ENCODE measurements at places on chromosomes 2 and 18.

DNA sequence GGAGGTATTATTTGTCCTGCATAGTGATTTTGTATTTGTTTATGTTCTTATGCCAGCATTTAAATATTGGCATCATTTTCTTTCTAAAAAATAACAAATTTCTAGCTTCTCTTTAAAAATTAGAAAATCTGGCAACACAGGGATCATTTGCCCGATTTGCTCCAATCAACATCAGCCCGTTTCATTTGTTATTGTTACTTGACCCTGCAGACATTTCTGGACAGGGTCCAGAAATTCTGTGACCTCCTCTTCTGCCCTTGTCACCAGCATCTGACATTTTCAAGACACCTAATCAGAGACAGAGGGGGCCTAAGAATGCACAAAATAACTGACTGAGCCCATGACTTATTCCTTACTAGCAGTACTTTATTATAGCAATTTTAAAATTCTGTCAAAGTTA, 253.3 kb downstream of the MREG start:
- DNase-seq, result no peak

GRCh38 chr18:22250591-22250996, 81.2 kb downstream of the GATA6 start:
- DNase-seq, result no peak

DNA sequence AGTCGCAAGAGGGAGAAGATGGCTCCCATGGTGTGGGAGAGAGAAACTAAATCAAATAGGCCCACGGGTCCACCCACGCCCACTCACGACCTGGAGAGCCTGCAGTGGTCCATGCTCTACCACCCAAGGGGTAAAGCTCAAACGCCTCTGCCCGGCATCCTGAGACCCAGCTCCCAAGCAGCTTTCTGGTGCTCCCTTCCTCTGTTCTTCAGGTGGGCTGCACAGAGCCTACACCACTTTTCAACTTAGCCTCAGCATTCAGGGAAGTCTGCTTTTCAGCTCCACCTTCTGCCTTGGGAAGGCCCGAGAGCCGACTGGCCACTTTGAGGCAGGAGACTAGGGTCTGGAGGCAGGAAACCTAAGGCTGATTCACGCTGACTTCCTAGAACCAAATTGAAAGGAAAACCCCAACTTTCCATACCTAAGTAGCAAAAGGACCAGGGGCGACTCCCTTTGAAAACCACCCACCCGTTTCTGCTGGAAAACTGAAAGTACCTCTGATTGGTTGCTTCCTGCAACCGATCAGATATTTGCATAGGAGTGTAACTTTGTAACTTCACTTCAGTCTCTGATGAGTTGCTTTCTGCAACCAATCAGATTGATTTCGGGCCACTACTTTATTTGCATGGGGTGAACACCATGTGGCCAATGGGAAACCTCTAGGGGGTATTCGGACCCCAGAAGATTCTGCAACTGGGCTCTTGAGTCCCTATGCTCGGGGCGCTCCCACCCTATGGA, 26.8 kb upstream of the SPATA3 start:
- no peak for DNase-seq

GRCh38 chr2:172449911-172450550, 22.6 kb downstream of the ITGA6 start:
- DNase-seq, result no peak

DNA sequence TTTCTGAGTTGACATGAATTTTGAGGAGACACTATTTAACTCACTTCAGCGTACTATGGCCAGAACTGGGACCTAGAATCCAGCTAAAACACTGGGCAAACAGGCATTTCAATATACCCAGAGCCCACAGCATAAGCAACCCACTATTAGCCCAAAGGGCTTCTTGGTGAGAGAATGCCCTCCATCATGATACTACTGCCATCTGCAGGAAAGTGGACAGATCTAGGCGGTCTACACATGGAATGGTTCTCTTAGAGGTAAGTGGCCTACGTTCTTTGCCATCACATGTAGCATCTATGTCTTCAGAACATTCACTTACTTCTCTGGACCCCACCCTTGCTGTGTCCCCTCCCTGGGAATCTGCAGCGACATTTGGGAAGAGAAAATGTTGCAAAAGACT, 181.3 kb upstream of the LINC00305 start:
- no peak for DNase-seq

GRCh38 chr2:241811952-241812729, 3.1 kb downstream of the NEU4 start:
- no peak for DNase-seq

DNA sequence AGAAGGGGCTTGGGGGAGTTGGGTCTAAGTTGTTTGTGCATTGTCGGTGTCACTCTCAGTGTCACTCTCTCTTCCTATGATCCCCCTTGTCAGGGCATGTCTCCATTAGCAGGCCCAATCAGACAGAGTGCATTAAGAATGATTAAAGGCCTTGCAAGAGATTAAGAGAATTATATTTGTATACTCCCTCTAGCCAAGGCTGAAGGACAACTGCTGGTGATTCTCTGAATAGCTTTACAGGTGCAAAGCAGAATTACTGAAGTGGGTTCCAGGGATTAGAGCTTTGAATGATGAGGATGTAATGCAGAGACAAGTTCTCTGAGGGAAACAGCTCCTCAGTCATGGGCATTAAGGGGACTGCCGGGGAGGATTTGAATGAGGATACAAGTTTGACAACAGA, 104.8 kb upstream of the LGALSL start:
- no peak for DNase-seq

DNA sequence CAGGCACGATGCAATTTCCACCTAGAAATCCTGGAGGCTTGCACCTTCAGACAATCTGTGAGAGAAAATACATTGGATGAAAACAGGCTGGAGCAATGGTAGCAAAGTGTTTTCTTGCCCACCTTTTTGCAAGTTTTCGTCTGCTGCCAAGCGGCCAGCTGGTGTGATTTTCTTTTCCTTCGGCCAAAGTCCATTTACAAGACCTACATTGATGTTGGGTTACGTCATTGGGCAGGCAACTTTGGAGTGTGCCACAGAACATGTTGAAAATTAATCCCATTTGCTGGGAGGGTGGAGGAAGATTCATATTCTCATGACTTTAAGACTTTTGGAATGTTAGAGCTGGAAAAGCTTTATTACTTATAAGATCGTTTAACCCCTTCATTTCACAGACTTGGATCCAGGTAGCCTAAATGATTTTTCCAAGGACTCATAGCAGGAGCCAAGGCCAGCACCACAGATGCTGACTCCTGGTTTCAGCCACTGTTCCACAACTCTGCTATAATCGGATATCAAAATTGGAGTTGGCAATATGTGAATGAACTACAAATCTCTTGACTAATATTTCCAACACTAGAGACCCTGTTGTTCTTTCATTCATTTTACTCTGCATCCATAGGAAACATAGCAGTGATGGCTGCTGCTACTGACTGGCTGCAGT, 352.1 kb downstream of the RND3 start:
- no peak for DNase-seq

DNA sequence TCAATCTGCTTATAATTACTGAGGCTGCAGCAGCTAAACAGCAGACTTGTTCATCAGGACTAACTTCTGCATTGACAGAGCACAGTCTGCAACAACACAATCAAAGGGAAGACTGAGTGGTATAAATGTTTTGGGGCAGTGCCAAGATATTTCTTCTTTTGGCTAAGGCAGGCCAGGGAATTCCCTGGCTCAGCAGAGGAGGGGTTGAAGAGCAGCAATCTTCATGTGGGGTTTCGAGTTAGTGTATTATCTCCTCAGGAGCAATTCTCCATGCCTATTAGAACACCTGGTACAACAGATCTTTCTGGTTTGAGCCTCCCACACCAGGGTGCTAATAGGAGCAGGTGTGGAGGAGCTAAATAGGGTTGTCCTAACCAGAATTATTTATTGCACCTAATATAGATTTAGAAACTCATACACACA, 103.0 kb upstream of the STK17B start:
- no peak for DNase-seq

DNA sequence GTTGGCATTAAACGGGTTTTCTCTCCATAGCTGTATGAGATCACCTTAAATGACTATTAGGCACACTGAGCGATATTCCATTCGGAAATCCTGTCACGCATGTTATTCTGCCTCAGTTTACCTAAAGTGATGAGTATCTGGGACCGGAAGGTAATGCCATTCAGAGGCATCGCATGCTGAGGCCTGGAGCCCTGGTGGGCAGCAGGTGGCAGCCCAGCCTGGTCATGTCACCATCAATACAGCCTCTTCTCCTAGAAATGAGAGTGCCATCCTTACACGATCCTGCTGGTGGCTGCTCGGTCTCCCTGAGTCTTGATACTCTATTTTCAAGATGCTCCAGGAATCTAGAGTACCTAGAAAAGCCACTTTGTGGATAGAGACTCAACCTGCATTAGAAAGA, 119.8 kb downstream of the EIPR1 start:
- DNase-seq, result no peak

DNA sequence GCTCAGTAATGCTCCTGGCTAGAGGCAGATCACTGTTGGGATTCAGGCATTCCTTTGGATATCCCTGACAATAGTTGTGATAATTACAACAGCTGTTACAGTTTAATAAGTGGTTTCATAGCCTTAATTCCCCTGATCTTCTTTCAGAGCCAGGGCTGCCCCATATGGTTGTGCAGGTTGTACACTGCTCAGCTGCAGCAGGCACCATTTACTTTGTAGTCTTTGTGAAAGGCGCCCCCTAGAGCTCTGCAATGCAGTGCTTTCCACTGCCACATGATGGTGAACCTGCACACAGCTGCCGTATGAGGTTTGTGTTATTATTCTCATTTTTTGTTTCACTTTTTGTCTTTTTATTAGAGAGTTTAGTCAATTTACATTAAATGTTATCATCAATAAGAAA, 239.1 kb downstream of the KCNS3 start:
- no peak for DNase-seq

DNA sequence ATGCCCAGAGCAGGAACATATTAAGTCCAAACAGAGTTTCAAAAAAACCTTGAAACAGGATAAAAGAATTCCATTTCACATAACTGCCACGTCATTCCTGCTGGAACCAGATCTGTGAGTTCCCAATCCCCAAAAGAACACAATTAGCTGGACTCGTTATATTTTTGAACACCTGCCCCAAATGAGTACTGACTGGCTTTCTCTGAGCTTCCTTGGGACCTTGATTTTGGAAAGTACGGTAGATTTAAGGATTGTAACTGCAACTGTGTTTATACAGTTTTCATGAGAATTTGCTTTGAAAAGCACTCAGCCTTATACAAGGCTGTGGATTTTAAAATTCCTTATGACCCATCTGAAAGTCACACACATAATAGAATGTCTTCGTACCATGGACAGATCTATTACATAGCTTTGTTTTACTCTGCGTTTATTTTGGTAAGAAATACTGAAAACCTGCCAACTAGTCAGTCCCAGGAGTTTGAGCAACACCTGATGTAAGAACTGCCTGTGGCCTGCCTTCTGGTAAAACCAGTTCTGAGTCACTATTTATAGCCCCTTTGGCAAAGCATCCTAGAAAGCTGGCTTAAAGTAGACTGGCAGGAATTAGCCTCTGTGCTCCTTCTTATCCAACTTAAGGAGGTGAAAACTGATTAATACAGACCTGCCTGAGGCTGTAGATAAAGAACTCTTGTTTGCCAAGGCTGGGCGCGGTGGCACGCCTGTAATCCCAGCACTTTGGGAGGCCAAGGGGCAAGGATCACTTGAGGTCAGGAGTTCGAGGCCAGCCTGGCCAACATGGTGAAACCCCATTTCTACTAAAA, 48.1 kb downstream of the MERTK start:
- DNase-seq, result no peak

GRCh38 chr2:64731746-64732145, 78.0 kb upstream of the SERTAD2 start:
- DNase-seq, result no peak

- DNase-seq, result no peak
These were observed 45.1 kb upstream of the SERTAD2 start for GRCh38 chr2:64698668-64699444.

Data from activated CD8-positive, alpha-beta memory T cell treated with anti-CD3 and anti-CD28 coated beads for 1 hour (primary cell).